ENCODE measurements at places on chromosomes 1 and 21.

GRCh38 chr1:228082918-228083870 lies 686 bp downstream of the ARF1 start:
- peak; percentile 39 for DNase-seq

DNA sequence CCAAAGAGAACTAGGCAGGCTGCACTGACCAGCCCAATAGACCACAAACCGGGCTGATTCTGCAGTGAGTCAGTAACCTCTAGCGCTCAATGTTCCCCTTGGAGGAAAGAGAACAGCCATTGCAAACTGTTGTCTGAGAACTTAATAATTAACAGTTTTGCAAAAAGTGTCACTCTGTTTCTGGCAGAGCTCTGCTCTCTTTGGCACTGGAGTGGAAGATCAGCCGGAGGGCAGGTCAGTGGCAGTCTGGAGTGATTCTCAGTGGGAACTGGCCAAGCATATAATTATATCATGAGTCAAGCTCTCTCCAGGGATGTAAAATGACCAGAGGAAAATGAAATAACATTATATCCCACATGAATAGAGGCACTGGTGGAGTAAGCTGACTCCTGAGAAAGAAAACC lies 238.3 kb downstream of the HLX start:
- DNase-seq: no peak

GRCh38 chr21:33238146-33238545 lies 8.4 kb downstream of the IFNAR2 start:
- no peak for DNase-seq

DNA sequence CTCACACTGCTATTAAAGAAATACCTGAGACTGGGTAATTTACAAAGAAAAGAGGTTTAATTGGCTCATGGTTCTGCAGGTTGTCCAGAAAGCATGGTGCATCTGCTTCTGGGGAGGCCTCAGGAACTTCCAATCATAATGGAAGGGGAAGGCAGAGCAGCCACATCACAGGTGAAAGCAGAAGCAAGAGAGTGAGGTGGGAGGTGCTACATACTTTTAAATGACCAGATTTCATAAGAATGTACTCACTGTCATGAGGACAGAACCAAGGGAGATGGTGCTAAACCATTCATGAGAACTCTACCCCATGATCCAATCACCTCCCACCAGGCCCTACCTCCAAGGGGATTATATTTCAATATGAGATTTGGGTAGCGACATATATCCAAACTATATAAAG lies 55.7 kb downstream of the MRPL39 start:
- no peak for DNase-seq

- DNase-seq: no peak
These were observed 29.8 kb downstream of the PGM1 start for GRCh38 chr1:63622849-63623566.

DNA sequence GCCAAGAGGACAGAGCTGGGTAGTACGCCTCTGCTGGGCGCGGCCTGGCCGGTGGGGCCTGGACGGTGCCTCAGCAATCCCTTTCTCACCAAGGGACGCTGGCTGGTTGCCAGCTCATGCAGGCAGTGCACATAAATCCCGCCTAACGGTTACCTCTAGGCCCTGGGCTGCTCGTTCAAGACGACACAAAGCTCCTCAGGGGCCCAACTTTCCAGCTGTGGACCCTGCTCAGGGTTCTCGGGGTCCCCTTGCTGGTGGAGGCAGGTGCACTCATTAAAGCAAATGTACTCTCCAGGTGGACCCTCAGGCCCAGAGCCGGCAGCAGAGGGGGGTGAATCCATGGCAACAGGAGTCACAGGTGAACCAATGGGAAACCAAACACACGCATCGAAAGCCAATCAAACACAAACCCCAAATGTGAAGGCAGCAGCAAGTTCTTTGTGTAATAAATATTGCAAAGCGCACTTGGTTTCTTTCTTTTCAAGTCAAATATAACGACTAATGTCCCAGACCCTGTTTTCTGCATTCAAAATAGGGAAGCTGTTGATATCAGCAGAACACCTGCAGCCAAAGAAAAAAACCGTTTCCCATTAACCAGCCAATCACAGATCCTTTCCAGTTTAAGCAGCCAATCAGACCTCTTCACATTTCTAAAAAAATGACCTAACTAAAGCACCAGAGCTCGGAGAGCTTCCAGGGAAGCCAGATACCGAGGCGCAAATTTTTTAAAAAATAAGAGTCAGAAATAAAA lies 26.1 kb upstream of the CLSTN1 start:
- no peak for DNase-seq

DNA sequence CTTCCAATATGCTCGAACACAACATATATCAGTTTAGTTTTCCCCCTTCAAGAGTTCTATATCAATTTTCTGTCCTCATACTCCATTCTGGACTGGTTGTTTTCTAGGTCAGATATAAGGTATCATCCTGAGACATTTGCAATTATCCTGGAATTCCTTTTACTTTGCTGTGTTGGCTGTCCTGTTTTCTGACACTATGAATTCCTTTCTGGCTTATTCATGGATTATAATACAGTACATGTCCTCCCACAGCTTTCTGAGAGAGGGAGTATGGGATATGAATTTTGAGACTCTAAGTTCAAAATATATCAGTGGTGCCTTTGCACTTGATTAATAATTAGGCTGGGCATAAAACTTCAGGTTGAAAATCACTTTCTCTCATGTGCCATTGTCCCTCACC lies 11.9 kb downstream of the PHTF1 start:
- no peak for DNase-seq

DNA sequence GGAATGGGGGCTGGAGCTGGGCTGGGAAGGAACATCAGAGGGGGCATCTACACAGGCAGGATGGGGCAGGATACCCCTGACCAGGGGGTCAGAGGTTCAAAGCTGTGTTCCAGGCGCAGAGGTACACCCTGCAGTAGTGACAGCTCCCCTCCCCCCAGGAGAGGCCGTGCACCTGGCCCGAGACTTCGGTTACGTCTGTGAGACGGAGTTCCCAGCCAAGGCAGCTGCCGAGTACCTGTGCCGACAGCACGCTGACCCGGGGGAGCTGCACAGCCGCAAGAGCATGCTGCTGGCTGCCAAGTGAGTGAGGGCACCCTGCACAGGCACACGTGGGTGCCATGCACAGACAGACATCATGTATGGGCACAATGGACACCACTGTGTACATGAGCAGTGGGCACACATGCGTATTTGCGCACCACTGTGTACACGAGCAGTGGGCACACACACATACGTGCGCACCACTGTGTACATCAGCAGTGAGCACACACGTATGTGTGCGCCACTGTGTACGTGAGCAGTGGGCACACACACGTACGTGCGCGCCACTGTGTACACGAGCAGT lies 17.4 kb downstream of the TFAP2E start:
- no peak for DNase-seq

DNA sequence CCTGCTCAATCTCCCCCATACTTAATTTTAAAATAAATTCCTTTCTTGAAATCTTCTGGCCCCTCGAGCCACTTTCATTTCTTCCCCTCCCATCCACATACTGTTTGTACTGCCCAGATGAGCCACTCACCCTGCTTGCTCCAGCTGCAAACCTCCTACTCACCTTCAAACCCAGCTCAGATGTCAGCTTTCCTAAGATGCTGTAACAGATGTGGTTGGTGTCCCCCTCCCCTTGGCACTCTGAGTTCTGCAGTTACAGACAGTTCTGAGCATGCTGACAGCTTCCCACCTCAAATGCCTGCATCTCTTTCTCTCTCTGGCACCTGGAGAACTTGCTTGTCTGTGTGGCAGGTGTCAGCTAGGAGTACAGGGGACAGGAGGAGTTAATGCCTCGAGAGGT lies 106.7 kb downstream of the PTPRU start:
- no peak for DNase-seq

- no peak for DNase-seq
These were observed 13.6 kb upstream of the NDC1 start for GRCh38 chr1:53851571-53852285.

DNA sequence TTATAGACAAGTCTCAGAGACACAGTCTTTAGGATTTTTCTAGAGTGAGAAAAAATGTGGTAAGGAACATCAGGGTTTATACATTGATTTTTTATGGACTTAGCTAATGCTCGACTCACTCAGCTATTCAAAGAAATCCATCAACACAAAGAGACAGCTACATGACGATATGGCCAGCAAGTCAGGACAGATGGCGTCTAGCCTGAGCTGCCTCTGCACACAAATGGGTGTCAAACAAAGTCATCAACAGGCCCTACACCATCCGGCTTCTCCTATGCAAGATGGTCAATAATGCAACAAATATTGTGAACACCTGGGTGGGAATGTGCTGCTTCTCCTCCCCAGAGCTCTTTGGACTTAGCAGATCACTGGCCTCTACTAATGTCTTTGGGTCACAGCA lies 13.3 kb upstream of the ERICH3 start:
- no peak for DNase-seq

DNA sequence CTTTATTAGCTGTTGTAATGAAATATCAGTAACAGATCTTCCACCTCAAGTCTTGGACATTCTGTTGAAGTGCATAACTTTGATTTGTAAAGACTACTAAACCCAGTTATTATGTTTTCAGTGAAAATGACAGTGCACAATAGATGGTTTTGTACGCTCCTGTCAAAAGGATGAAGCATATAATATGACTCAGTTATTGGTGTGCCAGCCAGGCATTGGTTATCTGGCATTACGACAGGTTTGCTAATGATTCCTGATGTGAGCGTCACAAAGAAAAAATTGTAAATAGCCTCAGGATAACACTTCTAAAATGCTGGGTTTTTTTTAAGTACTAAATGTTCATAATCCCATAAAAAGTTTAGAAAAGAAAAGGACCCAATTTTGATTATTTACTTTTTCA lies 147.9 kb downstream of the MAGI3 start:
- DNase-seq: no peak

- no peak for DNase-seq
These were observed 15.6 kb downstream of the YY1AP1 start for GRCh38 chr1:155673003-155673402.

DNA sequence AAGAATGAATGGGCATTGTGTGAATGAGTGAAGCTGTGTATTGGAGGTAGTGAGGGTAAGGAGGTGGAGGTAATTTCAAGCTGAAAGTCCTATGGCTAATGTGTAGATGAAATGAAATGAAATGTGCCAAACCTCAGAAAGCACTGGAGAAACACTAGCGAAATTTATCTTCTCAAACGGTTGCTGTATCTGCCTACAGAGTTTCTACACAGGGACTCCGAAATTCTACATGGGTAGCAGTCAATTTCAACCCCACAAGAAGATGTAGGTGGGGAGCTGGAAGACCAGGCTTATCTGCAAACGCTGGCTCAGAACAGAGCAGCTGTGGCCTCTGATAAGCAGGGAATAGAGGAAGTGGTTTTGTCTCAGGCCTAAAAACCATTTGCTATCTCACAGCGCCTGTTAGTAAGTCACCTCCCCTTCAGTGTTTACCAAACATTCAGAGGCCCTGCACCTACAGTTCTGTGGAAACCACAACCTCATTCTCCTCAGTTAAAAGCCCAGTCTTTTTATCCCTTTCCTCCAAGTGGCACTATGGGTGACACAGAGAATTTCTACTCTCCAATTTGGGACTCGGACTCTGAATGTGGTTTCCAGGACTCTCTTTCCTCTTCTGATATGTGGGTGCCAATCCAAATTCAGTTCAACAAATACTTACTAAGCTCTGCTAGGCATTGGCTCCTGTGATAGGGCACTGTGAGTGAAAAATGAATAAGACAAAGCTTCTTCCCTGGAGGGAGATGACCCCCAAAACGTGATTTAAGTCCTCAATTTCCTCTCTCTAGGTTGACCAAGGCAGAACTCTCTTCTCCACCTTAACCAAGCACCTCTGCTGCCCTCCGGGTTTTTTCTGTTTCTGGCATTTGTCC lies 17.2 kb upstream of the SLAMF6 start:
- DNase-seq: peak; percentile 41

GRCh38 chr1:65009724-65010420 lies 43.5 kb upstream of the JAK1 start:
- peak; percentile 3 for DNase-seq

- DNase-seq: no peak
These were observed 2.7 kb downstream of the DISP1 start for GRCh38 chr1:222817529-222817928.

DNA sequence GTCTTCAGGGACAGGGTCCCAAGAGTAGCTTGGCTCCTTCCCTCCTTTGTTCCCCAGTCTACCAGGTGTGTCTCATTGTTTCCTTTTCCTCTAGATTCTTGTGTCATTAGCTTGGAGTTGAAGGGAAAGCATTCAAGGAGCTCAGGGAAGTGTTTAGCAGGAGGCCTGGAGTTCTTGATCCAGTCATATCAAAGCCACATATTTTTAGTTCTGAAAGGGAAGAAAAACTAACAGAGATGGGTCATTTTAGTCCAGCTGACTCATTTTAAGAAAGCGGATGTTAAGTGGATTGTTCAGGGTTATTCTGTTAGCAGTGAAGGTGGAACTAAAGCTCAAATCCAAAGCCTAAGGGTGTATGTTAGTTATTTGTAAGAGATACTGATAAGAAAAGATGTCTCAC lies 721 bp downstream of the C1orf54 start:
- no peak for DNase-seq

- DNase-seq: no peak
These were observed 28.0 kb downstream of the SYDE2 start for GRCh38 chr1:85172684-85173337.

DNA sequence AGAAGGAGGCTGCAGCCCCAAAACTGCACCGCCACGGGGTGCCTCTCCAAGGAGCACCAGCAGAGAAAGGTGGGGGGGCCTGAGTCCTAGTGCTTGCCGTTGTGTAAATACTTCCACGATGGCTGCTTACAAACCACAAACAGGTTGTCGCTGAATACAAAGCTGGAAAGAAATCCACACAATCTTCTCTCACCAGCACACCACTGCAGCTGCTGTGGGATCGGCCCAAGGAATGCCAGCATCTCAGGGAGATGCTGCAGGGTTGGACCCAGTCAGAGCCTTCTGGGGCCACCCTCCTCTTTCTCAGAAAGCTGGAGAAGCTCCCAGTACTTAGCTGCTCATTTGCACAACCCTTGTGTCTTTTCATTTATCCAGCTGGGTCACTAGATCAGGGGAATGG lies 3.0 kb upstream of the S100A14 start:
- no peak for DNase-seq
